ENCODE measurements at places on chromosomes 6 and 20.

GRCh38 chr20:34250005-34250404, 8.8 kb downstream of the ASIP start:
- DNase-seq = no peak

DNA sequence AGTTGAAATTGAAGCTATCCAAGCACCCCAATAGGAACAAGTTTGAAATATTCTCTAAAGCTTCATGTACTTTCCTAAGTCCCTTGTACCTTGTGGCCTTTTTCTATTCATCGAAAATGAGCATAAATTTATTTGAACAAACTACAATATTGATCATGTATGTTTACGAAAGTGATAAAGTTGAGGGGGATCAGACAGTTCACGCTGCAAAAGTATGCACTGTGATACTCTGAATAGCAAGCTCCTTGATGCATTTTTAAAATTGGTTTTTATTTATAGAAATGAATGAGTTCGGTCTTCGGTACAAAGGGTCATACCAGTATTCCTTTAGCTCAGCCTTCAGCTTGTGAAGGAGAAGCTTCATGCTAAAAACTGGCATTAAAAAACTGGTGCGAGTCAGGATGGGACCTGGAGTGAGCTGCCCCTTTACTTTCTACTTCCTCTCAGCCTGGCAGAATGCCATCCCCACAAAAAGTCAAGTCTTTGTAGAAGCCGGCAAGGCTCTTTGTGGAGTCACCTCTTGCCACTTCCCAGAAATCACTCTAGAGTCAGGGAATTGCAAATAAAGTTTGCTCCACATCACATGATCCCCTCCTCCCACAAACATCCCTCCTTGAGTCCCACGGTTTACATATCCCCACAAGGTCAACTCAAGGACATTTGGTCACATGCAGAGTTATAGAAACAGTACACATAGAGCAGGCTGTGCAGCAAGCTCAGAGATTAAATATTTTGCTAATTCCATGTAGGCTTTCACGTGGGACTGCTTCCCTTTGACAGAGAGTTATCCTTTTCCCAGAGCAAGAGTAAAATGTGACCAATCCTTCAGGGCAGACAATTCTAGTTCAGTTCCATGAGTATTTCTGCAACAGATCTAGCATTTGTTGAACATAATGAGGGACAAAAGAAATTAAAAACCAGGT, 34.6 kb upstream of the ADGRF1 start:
- DNase-seq = peak; percentile 50

GRCh38 chr6:37766717-37767116, 52.8 kb upstream of the ZFAND3 start:
- no peak for DNase-seq

- no peak for DNase-seq
Measured at GRCh38 chr20:42067596-42067995, 449.4 kb upstream of the CHD6 start.

DNA sequence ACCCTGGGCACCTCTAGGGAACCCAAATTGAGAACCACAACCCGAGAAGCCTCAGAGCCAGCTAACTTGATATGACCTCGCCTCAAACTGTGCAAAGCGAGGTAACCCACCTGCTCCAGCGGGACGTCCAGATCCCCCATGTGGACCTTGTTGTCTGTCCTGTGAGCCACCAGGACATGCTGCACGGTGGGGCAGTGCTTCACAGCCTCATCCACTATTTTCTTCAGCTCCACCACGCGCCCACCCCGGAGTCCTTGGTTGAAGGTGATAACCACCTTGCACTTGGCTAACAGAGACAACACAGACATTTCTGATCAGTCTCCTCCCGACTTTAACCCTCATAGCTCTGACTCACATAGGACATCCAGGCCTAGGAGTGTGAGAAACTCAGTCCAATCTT, 30.8 kb upstream of the APMAP start:
- DNase-seq = no peak

GRCh38 chr20:8132484-8133309, 631 bp downstream of the PLCB1 start:
- DNase-seq = no peak

DNA sequence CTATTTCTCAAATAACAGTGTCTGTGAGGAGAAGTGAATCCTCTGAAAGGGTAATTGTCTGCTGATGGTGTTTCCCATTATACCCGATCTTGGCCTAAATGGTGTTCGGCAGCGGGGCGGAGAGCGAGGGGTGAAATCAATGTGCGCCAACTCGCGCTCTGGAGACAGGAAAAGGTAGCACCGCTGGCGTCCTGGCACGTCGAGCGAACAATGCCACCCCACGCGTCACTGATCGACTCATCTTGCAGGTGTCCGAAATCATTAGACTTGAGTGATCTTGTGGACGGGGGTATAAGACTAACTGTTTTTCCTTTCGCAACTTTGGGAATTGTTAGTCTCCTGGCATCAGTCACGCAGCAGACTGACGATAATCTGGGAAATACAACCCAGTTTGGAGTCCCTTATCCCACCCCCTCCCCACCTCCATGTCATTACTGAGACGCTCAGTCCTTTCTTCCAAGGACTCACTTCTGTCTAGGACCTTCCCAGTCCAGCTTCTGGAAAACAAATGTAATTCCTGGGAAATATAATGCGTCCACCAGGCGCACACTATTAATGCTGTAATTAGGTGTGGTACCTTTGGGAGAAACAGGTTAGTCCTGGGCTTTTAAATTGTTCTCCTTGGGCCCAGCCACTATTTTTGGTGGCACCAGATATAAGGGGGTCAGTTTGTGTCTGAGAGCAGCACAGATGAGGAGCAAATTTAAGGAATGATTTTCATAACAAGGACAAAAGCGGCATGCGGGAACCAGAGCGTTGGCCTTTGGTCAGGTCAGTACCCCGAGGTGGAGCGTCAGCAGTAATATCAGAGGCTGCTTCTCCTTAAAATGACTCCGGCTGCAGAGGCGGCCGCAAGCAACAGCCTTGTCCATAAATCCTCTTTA, 2.3 kb downstream of the LINC00237 start:
- no peak for DNase-seq
